ENCODE measurements at places on chromosomes 16 and 17.

DNA sequence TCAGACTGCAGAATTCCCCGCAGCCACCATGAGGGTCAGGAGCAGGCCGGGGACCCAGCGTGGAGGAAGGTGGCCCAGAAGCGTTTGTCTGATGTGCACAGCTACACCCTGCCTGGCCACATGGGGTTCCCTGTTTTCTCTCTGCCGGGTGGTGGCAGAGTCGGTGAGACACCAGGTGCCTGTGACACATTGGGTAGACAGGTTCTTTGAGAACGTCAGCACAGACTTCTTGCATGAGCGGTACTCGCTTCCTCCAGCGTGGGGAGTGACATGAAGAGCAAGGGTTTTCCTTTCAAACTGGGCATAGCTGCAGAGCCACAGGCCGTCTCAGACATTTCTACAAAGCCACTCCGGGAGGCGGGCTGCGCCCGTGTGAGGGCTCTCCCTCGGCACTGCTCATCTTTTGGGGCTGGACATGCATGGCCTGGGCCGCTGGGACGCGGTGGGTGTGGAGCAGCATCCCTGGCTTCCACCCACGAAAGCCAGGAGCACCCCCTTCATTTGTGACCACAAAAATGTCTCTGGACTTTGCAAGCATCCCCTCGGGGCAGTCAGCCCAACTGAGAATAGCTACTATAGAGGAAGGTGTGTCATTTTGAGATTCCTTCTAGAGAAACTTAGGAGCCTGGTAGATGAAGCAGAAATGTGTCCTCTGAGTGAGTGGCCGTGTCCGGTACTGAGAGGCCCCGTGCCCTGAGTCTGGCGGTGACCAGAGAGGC lies 26.0 kb downstream of the NME3 start:
- no peak for DNase-seq

DNA sequence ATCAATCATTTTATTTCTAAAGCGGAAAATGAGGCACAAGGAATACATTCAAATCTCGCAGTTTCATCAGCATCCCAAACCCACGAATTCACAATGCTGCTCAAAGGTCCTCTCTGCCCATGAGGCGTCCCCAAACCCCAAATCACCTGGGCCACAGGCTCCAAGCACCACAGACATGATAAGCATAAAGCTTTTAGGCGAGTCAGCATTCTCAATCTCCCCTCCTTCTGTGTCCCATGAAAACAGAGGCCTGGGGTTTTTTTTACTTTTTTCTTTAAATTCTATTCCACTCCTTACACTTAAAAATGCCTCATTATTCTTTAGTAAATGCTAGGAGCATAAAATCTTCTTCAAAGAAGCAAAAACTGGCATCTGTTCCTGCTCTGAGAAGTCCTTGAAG lies 55.0 kb downstream of the CYTH1 start:
- no peak for DNase-seq

DNA sequence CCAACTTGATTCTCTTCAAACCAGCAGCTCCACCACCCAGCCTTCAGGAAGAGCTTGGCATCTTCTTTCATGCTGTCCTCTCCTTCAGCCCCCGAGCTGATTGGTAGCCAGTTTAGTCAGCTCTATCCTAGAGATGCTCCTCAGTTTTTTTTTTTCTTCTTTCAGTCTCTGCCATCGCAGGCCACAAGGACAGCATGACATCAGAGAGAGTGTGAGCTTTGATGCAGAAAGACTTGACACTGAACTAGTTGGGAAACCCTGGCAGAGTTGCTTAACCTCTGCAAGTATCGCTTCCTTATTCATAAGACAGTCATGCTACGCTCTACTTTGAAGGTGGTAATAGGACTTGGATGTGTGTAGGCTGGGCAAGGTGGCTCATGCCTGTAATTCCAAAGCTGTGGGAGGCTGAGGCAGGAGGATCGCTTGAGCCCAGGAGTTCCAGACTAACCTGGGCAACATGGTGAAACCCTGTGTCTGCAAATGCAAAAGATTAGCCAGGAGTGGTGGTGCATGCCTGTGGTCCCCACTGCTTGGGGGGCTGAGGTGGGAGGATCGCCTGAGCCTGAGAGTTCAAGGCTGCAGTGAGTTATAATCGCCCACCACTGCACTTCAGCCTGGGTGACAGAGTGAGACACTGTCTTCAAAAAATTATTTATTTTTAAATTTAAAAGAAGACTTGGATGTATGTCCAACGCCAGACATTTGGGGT lies 2.6 kb downstream of the CD300LB start:
- DNase-seq, result peak; percentile 73

GRCh38 chr16:89313583-89313982 lies 96.1 kb downstream of the ZNF778 start:
- DNase-seq, result no peak

- no peak for DNase-seq
Observed at GRCh38 chr17:12406623-12407215, 259.0 kb upstream of the MYOCD start.

GRCh38 chr17:6476076-6476809 lies 32.0 kb downstream of the PIMREG start:
- no peak for DNase-seq

DNA sequence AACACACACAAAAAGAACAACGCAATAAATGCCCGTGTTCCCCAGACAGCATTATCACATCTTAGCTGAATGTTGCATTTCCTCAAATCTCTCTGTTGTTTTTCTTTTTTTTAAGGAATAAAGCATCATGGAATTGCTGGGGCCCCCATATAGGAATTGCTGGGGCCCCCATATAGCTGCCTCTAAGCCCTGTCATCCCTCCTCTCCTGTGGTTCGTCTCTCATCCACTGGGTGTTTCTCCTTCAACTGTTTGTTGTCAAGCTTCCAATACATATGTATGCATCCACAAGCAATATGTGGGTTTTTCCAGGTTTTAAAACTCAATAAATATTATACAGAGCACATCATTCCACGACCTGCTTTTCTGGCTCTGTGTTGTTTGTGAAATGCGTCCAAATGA lies 43.2 kb downstream of the HSBP1 start:
- DNase-seq, result no peak

- peak; percentile 86 for DNase-seq
Observed at GRCh38 chr16:49463529-49463928, 89.9 kb downstream of the C16orf78 start.

- DNase-seq, result no peak
Observed at GRCh38 chr17:17366941-17367875, 64.0 kb downstream of the NT5M start.

DNA sequence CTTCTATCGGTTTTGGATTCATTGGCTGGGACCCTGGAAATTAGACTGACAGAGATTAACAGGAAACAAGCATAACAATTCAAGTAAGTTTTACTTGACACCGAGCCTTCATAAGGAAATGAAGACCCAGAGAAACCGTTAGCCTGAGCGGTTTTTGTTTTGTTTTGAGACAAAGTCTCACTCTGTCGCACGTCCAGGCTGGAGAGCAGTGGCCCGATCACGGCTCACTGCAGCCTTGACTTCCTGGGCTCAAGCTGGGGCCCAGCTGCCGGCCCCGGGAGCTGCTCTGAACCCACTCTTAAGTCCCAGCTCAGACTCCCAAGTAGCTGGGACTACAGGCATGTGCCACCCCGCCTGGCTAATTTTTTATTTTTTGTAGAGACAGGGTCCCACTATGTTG lies 321.3 kb downstream of the SEC14L1 start:
- peak; percentile 55 for DNase-seq

GRCh38 chr17:37818689-37819088 lies 73.8 kb upstream of the HNF1B start:
- no peak for DNase-seq

DNA sequence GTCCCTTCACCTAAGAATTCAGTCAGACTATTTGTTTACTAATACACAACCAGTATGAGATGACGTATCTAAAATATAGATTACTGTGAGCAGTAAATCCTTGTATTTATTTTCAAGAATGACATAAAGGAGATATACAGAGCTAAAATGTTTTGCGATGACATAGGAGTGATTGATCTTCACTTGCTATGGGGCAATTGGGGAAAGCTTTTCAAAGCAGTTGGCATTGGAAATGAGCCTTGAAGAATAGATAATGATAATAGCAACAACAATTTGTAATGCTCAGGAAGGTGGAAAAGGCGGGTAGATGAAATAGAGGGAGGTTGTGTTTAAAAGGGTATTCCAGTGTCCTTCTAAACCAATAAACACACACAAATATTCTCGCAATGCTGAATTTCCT lies 623.7 kb downstream of the CDH8 start:
- DNase-seq, result no peak

GRCh38 chr17:27733773-27734172 lies 66.6 kb downstream of the NOS2 start:
- no peak for DNase-seq

GRCh38 chr17:39678340-39679116 lies 9.3 kb downstream of the PGAP3 start:
- DNase-seq, result no peak

- DNase-seq, result no peak
Observed at GRCh38 chr17:21542991-21543390, 149.3 kb upstream of the KCNJ18 start.

GRCh38 chr17:10197721-10198508 lies 491 bp downstream of the GAS7 start:
- peak; percentile 45 for DNase-seq

GRCh38 chr17:66508896-66509844 lies 206.8 kb downstream of the PRKCA start:
- no peak for DNase-seq

DNA sequence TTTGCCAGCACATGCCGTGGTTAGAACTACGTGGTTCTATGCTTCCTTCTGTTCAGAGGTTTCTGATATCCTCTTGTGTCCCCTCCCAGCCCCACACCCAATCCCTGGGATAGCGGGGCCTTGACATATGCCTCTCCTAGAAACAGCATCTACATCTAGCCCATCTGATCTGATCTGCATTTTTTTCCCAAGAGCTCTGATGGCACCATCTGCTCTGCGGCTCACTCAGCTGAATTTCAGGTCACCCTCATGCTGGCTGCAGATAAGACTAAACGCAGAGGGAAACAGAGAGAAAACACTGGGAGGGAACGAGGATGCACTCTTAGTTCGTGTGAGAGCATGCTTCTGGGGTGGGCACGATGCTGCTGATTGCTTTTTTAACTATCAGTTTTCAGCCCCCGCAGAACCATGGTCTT lies 10.7 kb downstream of the WIPI1 start:
- DNase-seq, result no peak

- no peak for DNase-seq
Observed at GRCh38 chr17:75326226-75326848, 37.1 kb upstream of the SLC25A19 start.

DNA sequence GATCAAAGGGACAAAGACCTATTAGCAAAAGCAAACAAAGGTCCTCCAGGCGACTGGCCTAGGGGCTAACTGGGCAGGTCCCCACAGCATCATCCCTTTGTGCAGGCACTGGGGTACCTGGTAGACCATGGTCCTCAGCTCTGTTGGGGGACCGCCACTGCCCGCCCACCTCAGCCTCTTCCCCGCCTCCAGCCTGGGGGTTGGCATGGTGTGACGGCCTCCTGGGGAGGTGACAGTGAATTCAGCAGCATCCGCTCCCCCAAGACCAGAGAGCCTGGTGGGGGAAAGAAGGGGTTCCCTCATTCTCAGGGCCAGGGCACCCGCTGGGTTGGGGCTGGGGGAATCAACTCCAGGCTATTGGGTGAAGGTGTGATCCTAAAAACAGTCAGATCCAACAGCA lies 38.7 kb upstream of the DNAH9 start:
- DNase-seq, result no peak

GRCh38 chr16:27706156-27706865 lies 156.4 kb downstream of the KATNIP start:
- DNase-seq, result no peak

DNA sequence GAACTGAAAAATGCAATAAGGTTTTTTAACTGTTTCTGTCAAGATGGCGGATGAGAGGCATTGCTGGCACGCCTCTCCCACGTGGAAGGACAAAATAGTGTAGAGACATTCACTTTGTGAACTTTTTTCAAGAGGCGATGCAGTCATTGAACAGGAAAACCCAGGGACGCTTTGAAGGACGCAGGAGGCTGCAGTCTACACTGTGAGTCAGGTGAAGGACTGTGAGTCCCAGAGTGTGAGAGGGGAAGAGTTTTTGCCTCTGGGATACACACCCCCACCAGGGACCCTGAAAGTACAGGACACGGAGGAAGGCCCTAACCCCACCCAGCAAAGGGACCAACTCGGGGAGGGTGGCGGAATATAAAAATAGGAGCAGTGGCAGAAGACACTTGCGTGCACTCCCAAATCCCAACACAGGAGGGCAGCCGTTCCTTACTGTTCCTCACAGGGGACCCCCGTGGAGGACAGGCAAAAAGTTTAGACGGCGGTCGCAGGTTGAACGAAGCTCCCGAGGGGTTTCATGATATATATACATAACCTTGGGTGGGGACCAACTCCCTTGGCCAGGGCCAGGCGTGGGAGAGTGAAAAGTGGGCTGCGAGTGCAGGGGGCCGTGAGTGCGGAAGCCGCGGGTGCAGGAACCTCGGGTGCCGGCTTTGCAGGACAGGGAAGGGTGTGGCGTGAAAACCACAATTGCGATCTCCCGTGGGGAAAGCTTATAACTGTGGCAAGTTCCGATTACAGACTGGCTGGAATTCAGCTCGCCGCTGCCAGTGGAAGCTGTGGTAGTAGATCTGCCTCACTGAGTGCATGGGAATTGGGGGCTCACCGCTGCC lies 82.0 kb upstream of the ALOX12 start:
- peak; percentile 82 for DNase-seq

GRCh38 chr16:80622007-80622406 lies 81.2 kb downstream of the DYNLRB2 start:
- DNase-seq, result no peak

All from GM13976 (cell line).